Neural progenitor cell (in vitro differentiated cells): ENCODE measurements at places on chromosomes 4 and X. TPM values are rescaled to one million over a fixed set of nuclear protein-coding genes. Genes with fewer than 3 reads are reported as not detected.

GPC4 gene
- total RNA-seq, result 17.7 and 23.6 TPM in 2 replicates

DNA sequence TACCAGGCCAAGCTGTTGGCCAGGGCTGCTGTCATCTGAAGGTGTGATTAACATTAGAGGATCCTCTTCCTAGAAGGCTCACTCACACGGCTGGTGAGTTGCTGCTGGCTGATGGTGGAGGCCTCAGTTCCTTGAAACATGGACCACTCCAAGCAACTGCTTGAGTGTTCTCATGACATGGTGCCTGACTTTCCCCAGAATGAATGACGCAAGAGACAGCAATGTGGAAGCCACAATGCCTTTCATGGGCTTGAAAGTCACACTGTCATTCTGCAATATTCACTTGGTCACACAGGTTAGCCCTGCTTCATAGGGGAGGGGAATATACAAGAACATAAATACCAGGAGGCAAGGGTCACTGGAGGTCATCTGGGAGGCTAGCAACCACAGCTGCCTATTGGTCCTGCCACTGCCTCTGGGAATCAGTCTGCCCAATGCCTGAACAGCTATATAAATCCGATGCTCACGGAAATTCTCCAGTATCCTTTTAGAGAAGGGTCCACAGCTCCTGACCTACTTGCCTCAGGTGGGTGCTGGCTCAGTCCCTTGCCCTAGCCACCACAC is 97.1 kb upstream of the MAML3 start:
- H3K36me3 ChIP-seq, result no peaks in the 10 kb centered on the region
- H3K4me1 ChIP-seq, result peaks cover 23% of the 10 kb centered on the region
- DNase-seq, result no peak

DNA sequence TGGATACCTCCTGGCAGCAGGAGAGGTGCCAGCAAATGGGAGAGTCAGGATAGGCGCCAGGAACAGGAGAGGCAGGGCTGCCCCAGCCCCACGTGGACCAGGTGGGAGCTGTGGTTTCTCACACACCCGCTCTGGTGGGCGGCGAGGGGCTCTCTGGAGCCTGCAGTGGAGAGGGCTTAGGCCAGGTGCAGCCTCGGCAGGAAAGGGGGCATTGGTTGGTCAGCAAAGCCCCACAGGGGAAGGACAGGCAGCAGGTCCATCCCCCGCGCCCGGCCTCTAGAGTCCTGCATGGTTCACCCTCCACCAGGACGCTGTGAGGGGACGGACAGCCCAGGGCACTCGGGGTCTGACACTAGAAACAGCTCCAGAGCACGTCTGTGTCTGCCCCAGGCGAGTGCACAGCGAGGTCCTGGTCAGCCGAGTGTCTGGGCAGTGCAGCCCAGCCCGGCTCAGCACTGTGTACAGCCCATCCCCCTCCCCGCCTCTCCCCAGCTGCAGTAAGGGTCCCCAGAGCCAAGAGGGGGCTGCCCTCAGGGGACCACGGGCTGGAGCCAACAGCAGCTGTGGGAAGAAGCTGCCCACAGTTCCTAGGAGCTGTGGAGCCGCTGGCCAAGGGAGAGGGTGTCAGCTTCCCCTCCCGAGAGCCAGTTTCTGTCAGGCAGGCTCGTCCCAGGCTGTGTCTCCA is 8.2 kb downstream of the ATP5ME start:
- peaks cover 5% of the 10 kb centered on the region for H3K4me1 ChIP-seq
- no peaks in the 10 kb centered on the region for H3K36me3 ChIP-seq
- no peak overlapping the region for H3K27ac ChIP-seq
- H3K27me3 ChIP-seq, result no peaks in the 10 kb centered on the region
- DNase-seq, result no peak
- no peak overlapping the region for H3K4me3 ChIP-seq

SRPX gene
- total RNA-seq, result 3.2 and 4.8 TPM in 2 replicates

MSL3 gene
- 21.9 and 33.2 TPM in 2 replicates for total RNA-seq

ATP8A1 gene
- 27.6 and 46.1 TPM in 2 replicates for total RNA-seq

DGKK gene
- 0.19 and 0.21 TPM in 2 replicates for total RNA-seq

DNA sequence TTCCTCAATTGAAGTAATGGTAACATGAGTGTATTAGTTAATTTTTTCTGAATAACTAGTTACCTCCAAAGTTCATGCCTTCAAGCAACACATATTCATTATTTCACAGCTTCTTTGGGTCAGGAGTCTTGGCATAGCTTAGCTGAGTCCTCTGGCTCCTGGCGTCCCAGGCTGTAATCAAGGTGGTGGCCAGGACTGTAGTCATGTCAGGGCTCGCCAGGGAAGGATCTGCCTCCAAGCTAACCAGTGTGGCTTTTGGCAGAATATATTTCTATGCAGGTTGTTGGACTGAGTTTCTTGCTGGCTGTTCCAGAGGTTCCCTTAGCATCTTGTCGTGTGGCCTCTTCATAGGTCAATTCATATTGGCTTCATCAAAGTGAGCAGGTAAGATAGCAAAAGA is 10.0 kb upstream of the HS3ST1 start:
- H3K4me3 ChIP-seq, result no peak overlapping the region
- no peak overlapping the region for H3K27ac ChIP-seq
- H3K27me3 ChIP-seq, result no peaks in the 10 kb centered on the region
- H3K36me3 ChIP-seq, result no peaks in the 10 kb centered on the region
- no peak for DNase-seq
